ENCODE measurements at places on chromosomes 12 and 14.

DNA sequence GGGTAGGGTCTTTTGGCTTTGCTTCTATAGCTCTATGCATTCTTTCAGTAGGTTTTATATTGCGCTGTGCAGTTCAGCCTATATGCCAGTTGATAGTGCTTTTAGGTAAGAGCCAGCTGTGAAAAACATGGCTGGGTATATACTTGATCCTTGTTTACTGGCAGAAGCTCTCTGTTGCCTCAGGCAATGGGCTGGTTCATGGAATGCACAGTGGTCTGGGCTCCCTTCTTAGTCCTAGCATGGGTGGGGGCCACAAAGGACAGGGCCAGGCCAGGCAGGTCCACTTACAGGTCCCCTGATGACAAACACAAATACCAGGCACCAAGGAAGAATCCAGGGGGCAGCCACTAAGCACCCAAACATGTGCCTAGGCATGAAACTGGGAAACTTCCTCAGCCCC, 240.7 kb downstream of the SEC23A start:
- no peak for DNase-seq

- DNase-seq = no peak
These were observed 46.7 kb downstream of the BORCS5 start for GRCh38 chr12:12403264-12404248.

GRCh38 chr14:69355607-69356281, 42.4 kb downstream of the ERH start:
- DNase-seq = peak; percentile 8

- DNase-seq = no peak
These were observed 10.7 kb upstream of the ARID4A start for GRCh38 chr14:58287607-58288042.

DNA sequence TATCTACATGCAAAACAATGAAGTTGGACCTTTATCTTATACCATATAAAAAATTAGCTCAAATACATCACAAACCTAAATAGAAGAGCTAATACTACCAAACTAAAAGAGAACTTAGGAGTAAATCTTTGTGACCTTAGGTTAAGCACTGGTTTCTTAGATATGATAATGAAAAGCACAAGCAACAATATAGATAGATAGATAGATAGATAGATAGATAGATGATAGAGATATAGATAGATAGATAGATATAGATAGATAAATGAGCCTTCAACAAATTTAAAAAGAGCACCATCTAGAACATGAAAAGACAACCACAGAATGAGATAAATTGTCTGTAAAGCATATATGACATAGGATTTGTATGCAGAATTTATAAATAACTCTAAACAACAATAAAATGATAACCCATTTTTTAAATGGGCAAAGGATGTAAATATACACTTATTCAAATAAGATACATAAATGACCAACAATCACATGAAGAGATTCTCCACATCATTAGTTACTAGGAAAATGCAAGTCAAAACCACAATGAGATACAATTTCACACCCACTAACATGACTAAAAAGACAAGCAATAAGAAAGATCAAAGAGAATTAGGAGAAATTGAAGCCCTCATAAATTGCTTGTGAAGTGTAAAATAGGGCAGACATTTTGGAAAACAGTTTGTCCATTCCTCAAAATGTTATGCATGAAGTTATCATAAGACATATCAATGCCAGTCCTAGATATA, 293.7 kb downstream of the BTG1 start:
- peak; percentile 10 for DNase-seq

- DNase-seq = no peak
These were observed 37.7 kb downstream of the BEST3 start for GRCh38 chr12:69661386-69661785.

DNA sequence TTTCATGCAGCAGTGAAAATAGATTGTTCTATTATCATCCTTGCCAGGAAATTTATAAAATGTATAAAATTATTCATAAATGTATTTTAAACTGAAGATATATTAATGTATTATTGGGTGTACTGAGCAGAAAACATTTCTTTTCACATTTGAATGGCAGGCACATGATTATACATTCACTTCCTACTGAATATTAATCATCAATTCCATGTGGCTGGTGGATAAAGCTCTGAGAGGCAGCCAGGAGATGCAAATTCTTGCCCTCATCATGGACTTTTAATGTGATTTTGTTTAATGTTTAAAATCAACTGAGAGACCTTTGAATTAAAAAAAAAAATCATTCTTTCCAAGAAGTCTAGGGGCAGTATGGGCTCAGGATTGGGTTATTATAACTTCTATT, 40.8 kb downstream of the ANO6 start:
- no peak for DNase-seq

GRCh38 chr14:65791191-65791981, 378.9 kb downstream of the FUT8 start:
- DNase-seq = peak; percentile 8

DNA sequence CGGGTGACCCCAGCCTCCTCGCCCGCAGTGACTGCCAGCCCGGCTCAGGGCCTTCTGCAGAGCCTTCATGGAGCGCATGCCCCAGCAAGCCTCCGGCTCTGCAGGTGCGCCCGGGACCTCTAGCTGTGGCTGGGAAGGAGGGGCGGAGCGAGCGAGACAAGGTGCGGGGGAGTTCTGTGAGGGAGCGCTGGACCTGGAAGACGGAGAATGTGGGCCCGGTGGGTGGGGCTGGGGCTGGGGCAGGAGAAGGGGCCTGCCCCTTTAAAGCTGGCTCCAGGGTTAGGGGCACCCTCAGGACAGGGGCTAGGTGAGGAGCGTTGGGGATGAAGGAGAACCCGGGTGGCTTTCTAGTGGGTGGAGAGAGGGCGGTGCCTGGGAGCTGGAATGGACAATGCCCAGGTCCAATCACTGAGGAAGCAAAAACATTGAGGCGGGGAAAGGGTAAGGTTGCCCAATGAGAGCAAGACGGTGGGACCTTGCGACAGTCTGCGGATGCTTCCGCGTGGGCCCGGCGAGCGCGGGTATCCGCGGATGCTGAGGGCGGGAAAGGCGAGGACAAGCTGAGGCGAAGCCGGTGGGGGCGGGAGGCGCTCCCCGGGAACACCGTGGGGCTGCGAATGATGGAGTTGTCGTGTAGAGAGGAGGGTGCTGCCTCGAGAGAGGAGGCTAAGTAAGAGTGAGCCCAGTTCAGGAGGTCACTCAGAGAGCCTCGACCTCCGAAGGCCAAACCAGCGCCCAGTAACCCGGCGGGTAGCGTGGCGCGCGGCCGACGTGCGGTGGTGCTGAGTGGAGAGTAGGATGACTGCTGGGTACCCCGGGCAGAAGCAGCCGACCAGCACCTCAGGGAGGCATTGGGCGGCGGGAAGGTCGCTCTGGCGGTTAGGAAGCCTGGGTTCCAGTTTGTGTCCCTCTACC, at the start of gene GLS2:
Gene GLS2 (minus strand): TSS at position 121 of the 915 bp plus-strand sequence. CDS start 43 bp downstream, at position 78.
- peak; percentile 84 for DNase-seq

DNA sequence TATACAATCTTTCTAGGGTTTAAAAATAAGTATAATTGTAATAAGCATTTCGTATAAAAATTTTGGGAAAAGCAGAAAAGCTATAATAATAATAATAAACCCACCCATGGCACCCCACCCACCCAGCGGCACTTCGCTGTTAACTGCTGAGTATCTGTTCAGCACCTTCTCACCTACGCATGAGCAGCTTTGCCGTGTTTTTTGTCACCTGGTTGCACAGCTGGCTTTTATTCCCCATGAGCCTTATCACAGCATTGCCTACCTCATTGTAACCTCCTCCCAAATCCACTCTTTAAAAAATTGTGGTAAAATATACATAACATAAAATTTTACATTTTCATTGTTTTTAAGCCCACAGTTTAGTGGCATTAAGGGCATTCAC, 34.7 kb downstream of the CYP46A1 start:
- DNase-seq = no peak

- no peak for DNase-seq
These were observed 21.3 kb upstream of the PAPLN start for GRCh38 chr14:73216030-73216429.

- no peak for DNase-seq
These were observed 9.8 kb upstream of the RMST start for GRCh38 chr12:97452839-97453238.

- no peak for DNase-seq
These were observed 1.5 kb upstream of the AGAP2 start for GRCh38 chr12:57739914-57740538.

DNA sequence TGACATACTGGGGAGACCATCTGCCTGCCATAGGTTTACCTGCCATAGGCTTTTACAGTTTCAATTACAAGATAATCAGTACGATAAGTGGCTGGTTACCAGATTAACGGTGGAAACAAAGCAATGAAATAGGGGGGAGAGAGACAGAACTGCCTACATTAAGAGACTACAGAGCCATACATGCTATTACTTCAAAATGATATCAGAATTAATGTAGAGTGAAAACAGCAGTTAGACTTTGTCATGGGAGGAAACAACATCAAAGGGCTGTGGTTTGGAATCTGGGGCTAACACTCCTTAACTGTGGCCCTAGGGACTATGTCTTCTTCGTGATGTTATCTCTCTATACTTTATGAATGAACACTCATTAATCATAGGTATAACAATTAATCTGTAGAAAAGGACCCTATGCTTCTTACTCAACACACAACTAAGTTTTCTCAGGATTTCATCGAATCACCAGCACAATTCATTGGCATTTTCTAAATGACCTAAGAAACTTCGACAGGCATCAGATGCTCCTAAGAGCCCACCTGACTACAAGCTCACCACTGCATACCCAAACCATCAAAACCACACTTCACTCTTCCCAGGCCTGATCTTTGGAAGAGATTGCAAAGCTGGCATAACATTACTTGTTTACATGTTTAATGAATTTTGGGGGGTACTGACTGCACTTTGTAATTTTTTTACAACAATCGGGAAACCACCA, 475.6 kb upstream of the SOX5 start:
- no peak for DNase-seq

GRCh38 chr12:5014269-5014668, 29.4 kb upstream of the KCNA5 start:
- peak; percentile 9 for DNase-seq

DNA sequence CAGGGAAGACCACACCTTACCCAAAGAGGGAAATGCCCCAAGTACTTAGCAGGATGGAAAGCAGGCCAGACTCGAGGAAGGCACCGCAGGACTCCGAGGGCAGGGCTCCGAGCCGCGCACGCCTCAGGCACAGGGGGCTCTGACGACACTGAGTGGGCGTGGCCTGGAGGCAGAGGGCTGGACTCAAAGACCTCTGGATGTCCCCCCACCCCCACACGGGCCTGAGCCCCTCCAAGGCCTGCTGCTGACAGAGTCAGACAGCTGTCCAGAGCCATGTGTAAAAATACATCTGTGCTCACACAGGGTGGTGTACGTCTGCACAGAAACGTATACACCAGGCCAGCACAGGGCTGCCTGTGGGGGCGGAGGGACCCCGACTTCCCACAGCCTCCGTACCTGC, 1.4 kb downstream of the AKT1 start:
- DNase-seq = peak; percentile 44

GRCh38 chr14:63249092-63249491, 44.8 kb downstream of the RHOJ start:
- DNase-seq = no peak

DNA sequence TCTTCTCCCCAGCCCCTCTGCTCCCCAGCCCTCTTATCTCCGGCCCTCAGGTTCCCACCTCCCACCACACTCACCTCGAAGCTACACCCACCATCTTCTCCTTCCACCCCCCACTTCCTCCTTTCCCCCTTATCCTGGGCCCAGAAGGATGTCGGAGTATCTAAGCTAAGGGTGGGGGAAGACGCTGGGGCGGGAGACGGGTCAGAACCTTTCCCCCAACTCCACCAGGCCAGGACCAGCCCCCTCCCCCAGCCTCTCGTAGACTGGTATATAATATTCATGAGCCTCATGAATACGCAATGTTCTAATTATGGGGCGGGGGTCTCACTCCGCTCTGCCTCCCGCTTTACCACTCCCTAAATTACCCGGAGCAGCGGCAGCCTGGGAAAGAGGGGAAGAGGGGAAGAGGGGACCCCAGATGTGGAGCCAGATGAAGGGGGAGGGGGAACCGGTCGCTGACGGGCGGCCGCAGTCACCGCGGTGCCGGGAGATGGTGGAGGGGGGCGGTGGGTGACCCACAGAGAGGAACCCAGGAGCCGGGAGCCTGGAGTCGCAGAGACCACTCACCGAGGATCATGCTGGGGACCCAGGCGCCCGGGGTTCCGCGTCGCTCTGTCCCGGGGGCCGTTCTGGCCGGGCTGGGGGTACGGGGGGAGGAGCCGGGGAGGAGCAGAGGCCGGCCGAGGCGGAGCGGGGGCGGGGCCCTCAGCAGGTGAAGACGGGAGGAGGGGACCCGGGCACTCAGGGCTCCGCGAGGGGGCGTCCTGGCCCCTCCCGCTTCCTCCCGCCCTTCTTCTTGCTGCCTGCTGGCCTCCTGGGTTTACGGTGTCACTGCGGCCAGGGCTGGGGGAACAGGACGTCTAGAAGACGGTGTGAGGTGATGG, 6.4 kb upstream of the ZNF385A start:
- DNase-seq = peak; percentile 60

GRCh38 chr14:60095781-60096450, 4.2 kb downstream of the PCNX4 start:
- DNase-seq = peak; percentile 78

DNA sequence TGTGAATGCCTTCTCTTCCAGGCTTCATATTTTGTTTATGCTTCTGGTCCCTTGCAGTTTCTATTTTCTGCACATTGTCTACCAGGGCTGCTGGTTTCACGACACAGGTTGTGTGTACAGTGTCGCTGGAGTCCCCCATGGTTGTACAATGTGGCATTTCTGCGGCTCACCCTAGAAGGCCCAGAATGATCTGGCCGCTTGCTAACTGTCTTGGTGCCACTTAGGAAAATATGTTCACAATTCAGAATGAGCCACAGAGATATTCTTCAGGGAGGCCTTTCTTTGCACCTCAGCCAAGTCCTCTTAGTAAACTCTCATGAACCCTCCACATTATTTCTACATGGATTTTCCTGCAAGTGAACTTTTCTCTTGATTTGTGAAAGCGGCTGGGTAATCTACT, 195.4 kb downstream of the SUDS3 start:
- no peak for DNase-seq

DNA sequence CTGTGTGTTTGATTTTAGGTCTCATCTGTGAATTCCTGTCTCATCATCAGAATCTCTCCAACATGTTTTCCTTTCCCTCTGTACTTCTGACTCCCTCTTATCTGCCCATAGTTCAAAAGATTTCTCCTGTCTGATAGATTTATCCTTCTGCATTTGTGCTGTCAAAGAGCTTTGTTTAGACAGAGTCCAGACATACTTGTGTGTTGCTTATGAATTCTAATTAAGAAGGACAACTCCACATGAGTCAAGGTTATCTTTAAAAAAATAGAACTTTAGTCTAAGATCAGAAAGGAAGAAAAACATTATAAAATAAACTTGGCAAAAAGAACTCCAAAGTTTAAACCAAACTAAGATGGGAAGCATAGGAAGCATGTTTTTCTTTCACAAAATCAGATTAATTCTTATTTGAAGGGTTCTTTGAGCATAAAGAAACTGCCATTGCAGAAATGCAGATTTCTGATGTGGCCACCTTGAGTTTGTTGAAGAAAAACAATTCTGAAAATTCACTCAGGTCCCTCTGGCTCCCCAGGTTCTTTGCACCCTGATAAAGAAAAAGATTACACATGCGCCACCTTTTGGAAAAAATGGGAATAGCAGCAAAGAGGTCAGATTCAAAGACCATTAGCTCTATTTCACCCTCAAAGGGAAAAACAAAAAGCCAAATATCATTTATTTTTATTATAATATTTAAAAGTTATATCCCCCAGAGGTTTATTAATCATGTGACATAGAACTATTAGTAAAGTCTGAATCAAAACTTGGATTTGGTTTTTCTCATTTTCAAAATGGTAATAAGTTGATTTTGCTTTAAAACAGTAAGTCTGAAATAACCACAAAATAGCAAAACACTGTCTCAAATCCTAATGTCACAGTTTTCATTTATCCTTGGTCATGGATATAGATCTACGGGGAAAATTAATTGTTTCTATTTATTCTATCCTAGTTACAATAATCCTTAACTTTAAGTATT, 143.7 kb upstream of the DCN start:
- DNase-seq = peak; percentile 36

Data from bronchial epithelial cell (primary cell).